Right renal cortex interstitium (tissue), 3 donors: ENCODE measurements at places on chromosomes 5 and 9. TPM values are rescaled to one million over a fixed set of nuclear protein-coding genes. Genes with fewer than 3 reads are reported as not detected.

GRCh38 chr5:135174315-135175096 is 140.5 kb upstream of the PITX1 start:
- DNase-seq = no peak

DNA sequence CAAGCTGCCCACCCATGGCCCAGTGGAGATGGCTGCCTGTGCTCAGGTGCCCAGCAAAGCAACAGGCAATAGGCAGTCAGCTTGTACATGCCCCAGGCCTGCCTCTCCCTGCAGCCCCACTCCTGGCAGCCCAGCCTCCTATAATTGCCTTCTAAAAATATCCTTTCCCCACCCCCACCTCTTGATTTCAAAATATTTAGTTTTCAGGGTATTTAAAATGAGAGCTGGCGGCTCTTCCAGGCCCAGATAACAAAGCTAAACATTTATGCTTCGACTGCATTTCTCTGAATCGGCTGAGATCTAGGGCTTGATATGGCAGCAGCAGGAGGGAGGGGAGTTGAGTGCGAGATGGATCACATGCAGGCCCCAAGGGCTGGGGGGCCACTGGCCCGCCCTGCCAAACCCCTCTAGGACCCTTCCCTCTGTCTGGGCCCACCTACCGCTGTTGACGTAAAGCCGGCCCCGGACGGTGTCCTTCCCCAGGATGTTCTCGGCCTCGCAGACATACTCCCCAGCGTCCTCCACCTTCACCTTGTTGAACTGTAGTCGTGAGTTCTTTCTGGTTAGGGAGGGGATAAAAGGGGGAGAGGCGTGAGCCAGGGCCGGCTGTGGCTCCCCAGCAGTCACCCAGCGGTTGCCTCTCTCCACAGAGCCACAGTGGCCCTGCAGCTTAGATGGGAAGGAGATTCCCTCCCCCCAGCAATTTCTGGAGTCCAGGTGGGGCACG is 85.0 kb downstream of the PSD2 start:
- DNase-seq = no peak

PCDHGB5 gene
- 9.7 TPM for polyA plus RNA-seq

GRCh38 chr5:137407090-137407489 is 92.0 kb downstream of the SPOCK1 start:
- no peak for DNase-seq

WNT8A gene
- not detected for polyA plus RNA-seq

EDIL3 gene
- 62.6 TPM for polyA plus RNA-seq

MEGF10 gene
- polyA plus RNA-seq = 0.54 TPM

DNA sequence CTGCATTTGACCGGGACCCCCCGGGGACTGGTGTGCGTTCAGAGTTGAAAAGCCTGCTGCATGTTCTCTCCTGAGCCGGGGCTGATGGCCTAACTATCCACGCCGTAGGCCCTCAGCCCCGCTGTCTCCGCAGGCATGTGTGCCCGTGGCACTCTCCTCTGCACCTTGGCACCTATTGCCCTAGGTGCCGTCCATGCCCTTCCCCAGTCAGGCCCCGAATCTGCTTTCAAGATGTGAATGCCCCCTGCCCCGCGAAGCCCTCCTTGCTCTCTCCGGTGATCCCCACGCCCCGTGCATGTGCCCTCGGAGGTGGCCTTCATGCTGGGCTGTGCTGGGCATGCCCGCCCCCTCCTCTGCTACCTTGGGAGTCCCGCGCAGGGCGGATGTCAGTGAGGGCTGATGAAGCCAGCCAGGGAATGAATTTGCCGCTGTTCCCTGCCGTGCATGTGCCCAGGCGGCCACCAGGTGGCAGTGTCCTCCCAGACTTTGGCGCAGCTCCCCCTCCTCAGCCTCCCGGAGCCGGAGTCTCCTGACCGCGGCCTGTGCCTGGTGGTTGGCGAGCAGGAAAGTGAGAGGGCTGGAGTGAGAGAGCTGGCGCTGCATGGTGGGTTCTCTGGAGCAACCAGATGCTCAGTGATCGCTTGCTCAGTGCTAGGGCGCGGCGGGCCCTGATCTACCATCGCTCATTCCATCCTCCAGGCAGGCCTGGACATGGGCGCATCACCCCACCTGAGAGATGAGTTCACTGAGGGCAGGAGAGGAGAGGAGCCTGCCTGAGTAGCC is 112.9 kb upstream of the LMX1B start:
- no peak for DNase-seq

DNA sequence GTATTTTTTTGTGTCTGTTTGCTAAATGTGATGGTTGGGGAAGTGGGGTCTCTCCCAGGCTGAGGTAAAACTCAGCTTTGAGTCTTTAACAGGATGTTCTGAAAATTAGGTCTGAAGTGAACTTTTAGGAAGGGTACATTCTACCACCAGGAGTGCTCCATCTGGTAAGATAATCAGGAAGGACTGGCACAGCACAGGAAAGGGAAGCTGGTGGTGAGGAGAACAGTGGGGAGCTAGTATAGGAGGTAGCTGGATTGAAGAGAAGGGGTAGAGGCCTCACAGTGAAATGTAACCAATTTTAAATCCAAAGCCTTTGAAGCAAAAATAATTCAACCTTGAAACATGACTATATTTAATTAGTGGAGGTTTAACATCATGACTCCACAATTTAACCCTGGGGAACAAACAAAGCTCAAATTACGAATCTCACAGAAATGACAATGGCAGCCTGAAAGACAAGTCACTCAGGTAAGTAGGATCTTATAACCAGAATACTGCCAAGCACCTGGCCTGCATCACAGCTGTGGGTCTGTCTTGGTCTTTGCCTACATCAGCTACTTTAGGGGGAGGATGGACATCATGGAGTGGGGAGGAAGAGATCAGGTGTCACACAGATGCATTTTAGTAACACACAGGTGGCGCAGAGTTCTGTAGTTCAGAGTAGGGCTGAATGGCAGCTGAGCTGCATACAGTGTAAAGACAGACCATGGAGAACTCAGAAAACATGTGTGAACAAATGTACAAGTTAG is 445.3 kb downstream of the DMRT2 start:
- no peak for DNase-seq

DNA sequence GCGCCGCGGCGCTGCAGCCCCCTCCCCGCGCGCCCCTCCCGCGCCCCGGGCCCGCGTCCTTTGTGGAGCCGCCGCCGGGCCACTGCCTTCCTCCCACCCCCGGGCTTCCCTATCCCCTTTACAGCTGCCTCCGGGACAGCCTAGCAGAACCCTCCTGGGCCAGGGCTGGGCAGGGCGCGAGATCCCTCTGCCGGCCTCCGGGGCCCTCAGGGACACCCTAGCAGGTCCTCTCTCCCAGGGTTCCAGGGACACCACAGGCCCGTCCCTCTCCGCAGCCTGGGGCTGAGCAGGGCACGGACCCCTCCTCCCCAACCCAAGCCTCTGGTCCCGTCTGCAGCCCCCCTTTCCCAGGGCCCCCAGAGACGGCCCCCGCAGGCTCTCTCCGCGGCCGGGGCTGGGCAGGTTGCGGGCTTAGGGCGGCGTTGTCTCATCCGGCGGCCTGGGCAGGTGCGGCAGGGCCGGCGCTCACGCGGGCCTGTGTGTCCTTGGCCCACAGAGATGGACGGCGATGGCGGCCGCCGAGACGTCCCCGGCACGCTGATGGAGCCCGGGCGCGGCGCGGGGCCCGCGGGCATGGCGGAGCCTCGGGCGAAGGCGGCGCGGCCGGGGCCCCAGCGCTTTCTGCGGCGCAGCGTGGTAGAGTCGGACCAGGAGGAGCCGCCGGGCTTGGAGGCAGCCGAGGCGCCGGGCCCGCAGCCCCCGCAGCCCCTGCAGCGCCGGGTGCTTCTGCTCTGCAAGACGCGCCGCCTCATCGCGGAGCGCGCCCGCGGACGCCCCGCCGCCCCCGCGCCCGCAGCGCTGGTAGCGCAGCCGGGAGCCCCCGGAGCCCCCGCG is 710 bp downstream of the WNK2 start:
- no peak for DNase-seq

DNA sequence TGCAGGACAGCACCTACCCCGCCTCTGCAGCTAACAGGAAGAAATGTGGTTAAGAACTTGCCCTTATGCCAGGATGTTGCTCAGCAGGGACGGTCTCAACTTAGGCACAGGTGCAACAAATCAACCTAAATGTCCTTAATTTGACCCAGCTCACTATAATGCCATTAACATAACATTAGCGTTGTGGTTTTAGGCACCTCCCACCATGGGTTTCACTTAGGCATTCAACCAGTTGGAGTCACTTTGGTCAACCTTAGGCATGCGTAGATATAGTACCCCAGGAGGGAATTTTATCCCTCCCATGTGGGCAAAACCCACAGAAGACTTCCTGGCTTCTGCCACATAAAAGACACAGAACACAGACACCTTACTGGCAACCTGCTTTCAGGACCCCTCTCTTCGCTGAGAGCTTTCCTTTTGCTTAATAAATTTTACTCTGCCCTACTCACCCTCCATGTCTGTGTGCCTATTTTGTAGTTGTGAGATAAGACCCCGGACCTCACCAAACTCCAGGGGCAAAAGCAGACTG is 8.7 kb upstream of the ERAP1 start:
- DNase-seq = no peak

GRCh38 chr5:151597749-151598148 is 6.6 kb upstream of the FAT2 start:
- DNase-seq = no peak

DNA sequence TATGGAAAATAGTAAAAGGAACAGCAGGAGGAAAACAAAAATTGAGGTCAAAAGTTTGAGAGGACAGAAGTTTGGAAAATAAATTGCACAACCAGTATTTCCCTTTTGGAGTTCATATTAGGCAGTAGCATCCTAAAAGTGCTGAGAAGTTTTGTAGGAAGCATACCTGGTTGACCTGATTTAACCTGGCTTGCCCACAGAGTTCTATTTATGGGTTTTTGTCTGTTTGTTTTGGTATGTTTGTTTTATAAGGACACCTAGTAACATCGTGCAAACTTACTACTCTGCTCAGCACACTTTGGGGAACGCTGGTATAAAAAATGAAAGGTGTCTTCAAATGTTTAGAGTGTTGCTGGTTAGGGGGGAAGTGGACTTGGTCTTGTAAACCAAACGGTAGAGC is 15.1 kb downstream of the ADRB2 start:
- no peak for DNase-seq

DNA sequence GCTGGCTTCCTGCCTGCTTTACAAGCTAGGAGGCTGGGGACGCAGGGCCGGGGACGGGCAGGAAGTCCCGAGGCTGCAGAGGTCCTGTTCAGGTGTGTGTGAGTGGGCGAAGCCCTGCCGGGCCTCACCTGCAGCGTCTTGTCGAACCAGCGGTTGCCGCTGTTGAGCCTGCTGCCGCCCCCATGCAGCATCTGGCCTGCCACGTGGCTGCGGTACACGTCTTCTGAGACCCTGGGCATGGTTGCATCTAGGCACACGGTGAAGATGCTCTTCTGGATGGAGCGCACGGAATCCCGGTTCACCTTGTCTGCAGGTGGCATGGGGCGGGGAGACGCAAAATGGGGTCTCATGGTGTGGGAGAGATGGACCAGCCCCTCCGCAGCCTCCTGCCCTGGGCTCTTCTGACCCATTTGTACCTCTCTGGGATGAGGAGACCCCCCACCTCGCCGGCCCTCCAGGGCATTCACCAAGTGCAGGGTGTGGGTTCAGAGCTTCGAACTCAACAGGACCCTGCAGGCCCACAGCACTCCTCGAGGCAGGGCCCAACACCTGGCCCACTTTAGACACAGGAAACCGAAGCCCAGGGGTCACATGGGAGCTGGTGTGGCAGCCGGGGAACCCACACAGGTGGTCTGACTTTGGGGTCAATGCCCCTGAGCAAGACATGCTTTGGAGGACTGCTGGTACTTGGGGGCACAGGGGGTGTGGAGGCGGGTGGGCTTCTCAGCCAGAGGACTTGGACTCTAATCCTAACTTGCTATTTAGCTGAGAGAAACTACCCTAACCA is 10.0 kb downstream of the CRAT start:
- no peak for DNase-seq

- DNase-seq = no peak
These were observed 46.2 kb upstream of the ANKRD55 start for GRCh38 chr5:56279291-56279690.

DNA sequence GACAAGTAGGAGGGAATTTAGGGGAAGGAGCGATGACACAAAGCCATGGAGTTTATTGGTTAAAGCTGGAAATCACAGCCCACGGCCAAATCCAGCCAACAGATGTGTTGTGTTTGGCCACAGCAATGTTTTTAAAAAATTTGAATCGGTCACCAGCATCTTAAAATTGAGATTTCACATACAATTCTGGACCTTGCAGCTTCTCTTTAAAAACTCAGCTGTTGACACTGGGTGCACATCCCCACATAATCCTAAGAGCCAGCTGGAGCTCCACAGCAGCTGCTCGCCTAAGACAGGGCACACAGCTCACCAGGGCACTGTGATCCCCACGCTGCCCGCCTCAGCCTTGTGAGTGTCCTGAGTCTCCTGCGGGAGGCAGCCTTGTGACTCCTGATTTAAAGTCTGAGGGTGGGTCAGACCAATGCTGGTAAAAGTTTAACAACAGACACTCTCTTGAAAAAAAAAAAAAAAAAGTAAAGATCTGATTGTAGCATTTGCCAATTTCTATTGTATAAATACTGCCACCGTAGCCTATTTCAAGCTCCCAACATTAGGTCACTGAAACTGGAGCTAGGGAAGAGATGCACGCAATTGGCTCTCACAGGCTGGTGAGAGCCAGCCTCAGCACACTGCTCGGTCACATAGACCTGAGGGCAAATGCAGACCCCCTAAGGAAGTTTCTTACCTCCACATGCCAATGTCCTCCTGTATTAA is 124.8 kb downstream of the HSD17B3 start:
- DNase-seq = no peak

DNA sequence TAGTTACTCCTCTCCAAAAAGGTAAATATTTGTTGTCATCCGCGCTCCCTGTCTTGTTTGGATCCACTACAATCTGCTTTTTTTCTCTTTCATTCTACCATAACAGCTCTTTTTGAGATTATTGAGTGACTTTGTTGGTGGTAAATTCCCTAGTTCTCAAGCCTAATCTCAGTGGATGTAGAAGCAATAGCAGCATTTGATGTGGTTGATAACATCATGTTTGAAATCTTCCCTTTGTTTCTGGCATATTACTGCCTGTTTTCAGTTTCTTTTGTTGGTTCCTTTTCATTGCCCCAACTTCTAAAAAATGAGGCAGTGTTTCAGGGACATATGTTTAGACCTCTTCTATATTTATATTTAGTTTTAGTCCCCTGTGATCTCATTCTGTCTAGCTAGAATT is 8.9 kb downstream of the CDC42SE2 start:
- no peak for DNase-seq

DNA sequence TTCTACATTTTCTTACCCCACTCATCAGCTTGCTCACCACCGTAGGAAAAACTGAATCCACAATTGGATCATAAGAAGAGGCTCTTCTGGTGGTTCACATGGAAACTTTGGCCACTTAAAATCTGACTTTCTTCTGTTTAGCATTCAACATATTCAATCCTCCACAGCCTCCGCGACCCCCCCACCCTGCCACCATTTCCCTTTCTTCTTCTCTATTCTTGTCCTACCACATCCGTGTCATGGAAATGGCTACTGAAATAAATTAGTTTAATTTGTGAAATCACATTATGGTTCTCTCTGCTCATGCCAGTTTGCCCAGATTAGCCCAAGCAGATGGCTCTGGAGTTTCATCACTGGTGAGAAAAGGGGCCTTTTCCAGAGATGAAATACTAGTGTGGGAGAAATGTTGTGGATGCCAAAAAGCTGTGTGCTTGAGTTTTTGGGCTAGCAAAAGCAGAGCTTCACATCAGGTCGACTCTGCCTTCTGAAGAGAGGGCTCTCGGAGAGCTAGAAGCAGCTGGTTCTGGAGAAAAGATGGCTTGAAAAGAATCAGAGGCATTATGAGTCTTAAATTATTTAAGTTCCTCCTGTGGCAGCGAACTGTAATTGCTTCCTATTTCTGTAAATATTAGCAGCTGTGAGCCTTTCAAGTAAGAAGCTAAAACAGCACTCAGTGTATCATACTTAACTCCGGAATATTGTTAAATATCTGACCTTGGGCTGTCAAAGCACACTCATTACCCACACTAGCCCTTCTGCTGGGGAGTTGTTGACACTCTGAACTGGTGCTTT is 107.1 kb downstream of the MAT2B start:
- DNase-seq = no peak
